Activated CD4-positive, alpha-beta T cell treated with anti-CD3 and anti-CD28 coated beads, Interleukin-2, amount 10 ng/mL, durations not matched to agents 7 days and 5 days (primary cell): ENCODE measurements at places on chromosomes 12 and 14.

- H3K27ac ChIP-seq, result no peak overlapping the region
- H3K36me3 ChIP-seq, result peaks cover 11% of the 10 kb centered on the region
- H3K4me1 ChIP-seq, result no peaks in the 10 kb centered on the region
- no peaks in the 10 kb centered on the region for H3K27me3 ChIP-seq
- no peak overlapping the region for H3K4me3 ChIP-seq
- no peak for DNase-seq
Observed at GRCh38 chr12:111741235-111741812, 25.4 kb upstream of the ALDH2 start.

DNA sequence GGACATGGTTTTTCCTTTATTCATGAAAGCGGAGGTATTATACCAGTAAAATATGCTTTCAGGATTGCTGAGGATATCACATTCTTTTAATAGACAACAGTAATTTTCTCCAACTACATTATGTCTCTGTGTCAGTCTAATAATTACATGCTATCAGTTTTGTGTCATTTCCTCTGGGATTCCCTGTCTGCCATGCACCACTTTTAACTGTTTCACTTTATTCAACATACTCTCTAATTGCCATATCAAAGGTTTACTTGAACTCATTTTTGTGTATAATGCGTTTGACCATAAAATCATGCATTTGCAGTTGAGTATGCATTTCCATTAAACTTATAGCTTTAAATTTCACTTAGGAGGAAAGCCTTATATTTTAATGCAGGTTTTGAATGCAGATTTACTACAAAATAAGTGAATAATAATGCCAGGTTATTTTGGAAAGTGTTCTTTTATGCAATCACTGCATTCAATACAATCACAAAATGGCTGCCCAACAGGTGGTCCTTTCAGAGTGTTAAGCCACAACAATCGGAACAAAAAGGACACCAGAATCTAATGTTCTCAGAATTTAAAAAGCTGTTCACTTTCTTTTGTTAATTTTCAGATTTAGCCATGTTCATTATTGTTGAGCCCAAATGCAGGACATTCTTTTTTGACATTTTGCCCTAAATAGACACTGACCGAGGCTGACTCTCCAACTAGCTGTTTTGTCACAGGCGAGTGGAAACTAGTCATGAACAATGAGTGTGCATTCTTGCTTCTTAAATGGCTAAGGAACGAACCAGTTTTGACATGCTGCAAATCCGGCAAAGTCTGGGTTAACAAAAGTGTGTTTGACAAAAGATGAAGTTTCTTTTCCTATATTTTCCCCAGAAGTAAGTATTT, 40.9 kb downstream of the MBIP start:
- no peak overlapping the region for H3K4me3 ChIP-seq
- no peaks in the 10 kb centered on the region for H3K4me1 ChIP-seq
- no peak overlapping the region for H3K27ac ChIP-seq
- peaks cover 38% of the 10 kb centered on the region for H3K27me3 ChIP-seq
- H3K36me3 ChIP-seq, result no peaks in the 10 kb centered on the region

DNA sequence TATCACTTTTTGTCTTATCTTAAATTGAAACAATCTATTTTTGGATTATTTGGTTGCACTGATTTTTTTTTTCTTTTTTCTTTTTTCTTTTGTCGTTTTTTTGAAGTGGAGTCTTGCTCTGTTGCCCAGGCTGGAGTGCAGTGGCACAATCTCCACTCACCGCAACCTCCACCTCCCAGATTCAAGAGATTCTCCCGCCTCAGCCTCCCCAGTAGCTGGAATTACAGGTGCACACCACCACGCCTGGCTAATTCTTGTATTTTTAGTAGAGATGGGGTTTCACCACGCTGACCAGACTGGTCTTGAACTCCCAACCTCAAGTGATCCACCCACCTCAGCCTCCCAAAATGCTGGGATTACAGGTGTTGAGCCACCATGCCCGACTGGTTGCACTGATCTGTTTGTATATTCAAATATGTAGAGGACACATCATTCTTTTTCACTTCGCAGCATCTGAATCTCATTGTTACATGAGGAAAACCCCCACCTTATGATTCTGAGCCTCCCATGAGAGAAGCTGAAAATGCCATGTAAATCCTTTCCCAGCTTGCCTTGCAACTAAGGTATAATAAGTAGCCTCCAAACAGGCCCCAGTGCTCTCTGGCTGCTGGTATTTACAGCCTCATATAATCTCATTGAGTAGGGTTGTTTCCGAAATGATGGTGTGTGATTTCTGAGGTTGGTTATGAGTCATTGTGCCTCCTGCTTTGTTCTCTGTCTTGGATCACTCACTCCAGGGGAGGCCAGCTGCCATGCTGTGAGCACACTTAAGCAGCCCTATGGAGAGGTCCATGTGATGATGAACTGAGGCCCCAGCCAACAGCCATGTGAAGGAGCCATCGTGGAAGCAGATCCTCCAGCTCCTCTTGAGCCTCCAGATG, 5.2 kb upstream of the HSP90B1 start:
- peaks cover 2% of the 10 kb centered on the region for H3K36me3 ChIP-seq
- DNase-seq, result peak; percentile 32
- no peaks in the 10 kb centered on the region for H3K27me3 ChIP-seq
- peak overlapping the region; percentile 62 for H3K27ac ChIP-seq
- no peak overlapping the region for H3K4me3 ChIP-seq
- H3K4me1 ChIP-seq, result peaks cover 32% of the 10 kb centered on the region

DNA sequence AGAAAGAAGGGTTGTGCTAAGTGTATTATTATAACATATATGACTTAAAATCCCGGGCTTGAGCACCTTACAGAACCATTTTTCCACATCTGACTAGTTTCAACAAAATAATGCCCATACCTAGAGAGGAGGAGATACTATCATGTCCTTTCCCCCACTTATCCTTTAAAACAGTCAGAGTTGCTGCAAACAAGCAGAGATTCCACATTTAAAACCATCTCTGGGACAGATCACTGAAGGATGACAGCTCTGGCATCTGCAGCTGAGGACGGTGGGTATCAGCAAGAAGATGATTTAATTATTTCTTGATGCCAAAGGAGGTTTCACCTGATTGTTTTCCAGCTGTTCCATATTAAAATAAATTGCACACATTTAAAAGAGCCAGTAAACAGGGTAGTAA, 328.0 kb upstream of the TMTC1 start:
- no peak overlapping the region for H3K27ac ChIP-seq
- DNase-seq, result no peak
- no peaks in the 10 kb centered on the region for H3K4me1 ChIP-seq
- no peaks in the 10 kb centered on the region for H3K36me3 ChIP-seq
- no peak overlapping the region for H3K4me3 ChIP-seq
- H3K27me3 ChIP-seq, result no peaks in the 10 kb centered on the region

DNA sequence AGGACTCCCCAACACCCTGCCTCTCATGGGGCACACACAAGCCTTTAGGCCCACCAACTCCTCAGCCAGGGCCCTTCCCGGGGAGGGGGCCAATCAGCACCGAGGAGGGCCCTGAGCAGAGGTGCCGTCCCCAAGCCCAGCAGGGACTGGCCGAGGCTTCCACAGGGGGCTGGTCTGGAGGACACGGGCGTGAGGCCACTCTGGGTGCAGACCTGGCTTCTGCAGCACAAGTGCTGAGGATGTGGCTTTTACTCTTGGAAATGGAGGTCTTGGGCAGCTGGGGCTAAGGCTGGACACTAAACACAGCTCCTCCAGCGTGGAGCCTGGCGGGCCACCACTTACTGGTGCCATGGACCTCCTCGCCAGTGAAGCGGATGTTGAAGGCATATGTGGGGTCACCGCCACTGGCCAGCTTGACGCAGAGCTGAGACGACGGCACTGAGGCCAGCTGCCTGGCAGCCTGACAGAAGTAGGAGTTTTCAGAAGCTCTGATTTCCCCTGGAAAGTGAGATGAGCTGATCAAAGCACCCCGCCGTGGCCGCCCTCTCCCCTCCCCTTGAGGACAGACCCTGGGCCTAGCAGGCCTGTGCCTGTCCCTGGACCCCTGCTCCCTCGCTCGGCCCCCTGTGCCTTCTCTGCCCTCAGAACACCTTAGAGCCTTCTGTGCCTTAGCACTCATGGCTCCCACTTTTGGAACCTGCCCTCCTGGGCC, 44.0 kb downstream of the TRAFD1 start:
- no peak overlapping the region for H3K27ac ChIP-seq
- peaks cover 3% of the 10 kb centered on the region for H3K36me3 ChIP-seq
- peaks cover 5% of the 10 kb centered on the region for H3K4me1 ChIP-seq
- no peak for DNase-seq

- no peak overlapping the region for H3K27ac ChIP-seq
- DNase-seq, result no peak
- H3K4me1 ChIP-seq, result no peaks in the 10 kb centered on the region
- peaks cover 15% of the 10 kb centered on the region for H3K36me3 ChIP-seq
Observed at GRCh38 chr14:73576391-73576790, 7.4 kb downstream of the ACOT2 start.

DNA sequence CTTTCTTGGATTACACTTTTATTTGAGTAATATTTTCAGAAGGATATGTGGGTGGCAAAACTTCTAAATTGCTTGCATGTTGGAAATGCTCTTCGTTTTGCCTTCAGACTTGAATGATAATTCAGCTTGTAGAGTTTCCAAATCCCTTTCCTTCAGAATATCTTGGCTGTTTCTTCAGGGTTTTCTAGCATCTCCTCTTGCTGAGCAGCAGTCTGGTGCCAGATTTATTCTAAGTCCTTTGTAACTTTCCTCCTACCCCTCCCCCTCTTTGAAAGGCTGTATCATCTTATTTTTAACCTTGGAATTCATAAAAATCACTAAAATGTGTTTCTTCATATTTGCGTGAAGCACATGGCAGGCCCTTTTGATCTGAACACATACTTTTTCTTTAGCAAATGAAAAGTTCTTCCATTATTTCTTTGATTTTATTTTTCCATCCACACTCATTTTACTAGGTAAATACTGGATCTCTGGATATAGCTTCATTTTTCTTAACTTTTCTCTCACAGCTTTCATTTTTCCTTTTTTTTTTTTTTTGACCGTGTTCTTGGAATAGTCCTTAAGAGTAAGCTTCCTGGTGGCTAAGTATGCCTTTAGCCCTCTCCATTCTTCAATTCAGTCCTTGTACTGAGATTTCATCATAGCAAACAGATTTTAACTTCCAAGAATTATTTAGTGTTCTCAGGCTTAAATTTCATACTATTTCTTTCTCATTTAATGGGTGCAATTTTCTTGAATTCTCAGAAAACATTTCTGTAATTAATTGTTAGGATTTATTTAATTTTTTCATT, 102.0 kb downstream of the SLC38A4 start:
- no peak overlapping the region for H3K27ac ChIP-seq
- H3K27me3 ChIP-seq, result no peaks in the 10 kb centered on the region
- no peaks in the 10 kb centered on the region for H3K36me3 ChIP-seq
- DNase-seq, result no peak
- no peak overlapping the region for H3K4me3 ChIP-seq

DNA sequence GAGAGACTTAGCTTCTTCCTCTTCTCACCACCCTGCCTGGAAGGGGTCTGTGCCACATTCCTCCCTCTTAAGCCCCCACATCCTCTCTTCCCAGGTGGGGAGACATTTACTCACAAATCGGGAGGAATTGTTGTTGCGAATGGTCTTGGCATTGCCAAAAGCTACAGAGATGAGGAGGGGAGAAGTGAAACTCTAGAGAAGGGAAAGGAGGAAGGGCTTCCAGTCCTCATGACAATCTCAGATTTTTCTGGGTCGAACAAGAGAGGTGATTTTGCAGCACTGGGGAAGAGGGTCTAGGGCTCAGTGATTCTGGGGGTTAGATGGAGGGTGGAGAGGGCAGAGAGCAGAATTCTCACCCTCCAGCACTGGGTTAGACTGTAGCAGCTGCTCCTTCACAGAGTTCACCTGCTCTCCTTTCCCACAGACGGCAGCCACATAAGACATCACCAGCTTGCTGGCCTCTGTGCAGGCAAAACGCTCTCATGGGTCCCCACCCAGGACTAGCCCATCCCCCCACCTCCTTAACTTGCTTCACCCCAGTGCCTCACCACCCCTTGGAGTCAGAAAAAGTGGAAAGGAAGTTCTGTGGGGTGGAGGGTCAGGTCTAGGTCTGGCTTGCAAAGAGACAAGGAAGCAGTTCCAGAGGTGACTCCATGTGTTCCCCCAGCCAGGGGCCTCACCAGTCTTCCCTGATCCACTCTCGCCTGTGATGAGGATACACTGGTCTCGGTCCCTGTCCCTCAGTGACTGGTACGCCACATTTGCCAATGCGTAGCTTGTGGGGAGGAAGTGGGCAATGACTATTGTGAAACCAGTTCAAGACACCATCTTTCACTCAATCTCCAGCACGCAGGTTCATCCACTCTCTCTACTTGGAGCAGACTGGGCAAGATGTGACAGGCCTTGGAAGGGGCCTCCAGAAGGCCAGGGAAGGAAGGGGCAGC, 2.7 kb downstream of the MYO1A start:
- peaks cover 38% of the 10 kb centered on the region for H3K4me1 ChIP-seq
- H3K4me3 ChIP-seq, result peak overlapping the region; percentile 8
- H3K36me3 ChIP-seq, result peaks cover 2% of the 10 kb centered on the region
- DNase-seq, result peak; percentile 71

DNA sequence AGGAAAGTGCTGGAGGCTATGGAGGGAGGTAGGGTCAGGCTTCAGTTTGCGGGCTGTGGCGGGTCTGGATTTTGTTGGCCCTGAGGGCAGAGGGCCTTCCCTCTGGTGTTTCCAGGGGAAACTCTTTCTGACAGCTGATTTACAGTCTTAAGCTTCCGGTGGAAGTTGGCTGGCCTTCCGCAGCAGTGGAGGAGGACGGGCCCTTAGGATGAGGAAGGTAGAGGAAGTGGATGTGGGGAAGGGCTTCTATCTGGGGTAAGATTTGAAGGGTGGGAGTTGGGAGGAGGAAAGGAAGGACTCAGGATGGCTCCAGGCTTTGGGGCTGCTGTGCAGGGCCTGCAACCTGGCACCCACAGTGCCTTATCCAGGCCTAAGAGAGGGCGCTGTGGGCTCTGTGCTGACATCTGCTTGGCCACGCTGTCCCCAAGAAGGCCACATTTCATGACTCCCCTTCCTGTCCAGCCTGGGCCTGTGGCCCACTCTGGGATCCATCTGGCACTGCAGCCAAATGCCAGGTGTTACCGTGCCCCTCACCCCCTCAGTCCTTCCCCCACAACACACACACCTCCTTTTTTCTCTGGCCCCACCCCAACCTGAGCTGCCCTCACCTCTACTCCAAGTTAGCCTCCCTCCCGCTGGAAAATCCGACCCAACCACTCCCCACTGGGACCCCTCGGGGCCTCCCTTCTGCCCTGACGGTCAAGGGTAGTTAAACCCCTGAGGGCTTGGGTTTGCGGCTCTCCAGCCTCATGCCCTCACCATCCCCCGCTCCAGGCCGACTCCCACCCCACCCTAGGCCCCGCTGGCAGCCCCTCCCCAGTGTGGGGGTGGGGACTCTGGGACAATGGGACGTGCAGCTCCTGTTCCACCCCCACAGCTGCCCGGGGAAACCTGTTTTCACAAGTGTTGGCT, 7.7 kb upstream of the PPP1R13B start:
- H3K27ac ChIP-seq, result no peak overlapping the region
- no peaks in the 10 kb centered on the region for H3K36me3 ChIP-seq
- H3K4me1 ChIP-seq, result peaks cover 9% of the 10 kb centered on the region
- H3K27me3 ChIP-seq, result peaks cover 2% of the 10 kb centered on the region

GRCh38 chr12:11780521-11781101, 131.1 kb downstream of the ETV6 start:
- peaks cover 25% of the 10 kb centered on the region for H3K36me3 ChIP-seq
- H3K4me3 ChIP-seq, result no peak overlapping the region
- DNase-seq, result no peak
- peak overlapping the region; percentile 33 for H3K27ac ChIP-seq
- H3K4me1 ChIP-seq, result peaks cover 55% of the 10 kb centered on the region

- H3K27ac ChIP-seq, result no peak overlapping the region
- no peaks in the 10 kb centered on the region for H3K36me3 ChIP-seq
- no peak for DNase-seq
- H3K4me1 ChIP-seq, result no peaks in the 10 kb centered on the region
Observed at GRCh38 chr12:16611146-16611545, 5.2 kb upstream of the LMO3 start.

GRCh38 chr12:12486661-12487240, 75.9 kb downstream of the DUSP16 start:
- H3K4me3 ChIP-seq, result no peak overlapping the region
- H3K27ac ChIP-seq, result no peak overlapping the region
- peaks cover 39% of the 10 kb centered on the region for H3K4me1 ChIP-seq
- no peak for DNase-seq
